ENCODE measurements at places on chromosomes 5 and 9.
A peak's percentile ranks its signal among the peaks of the same experiment; 100 is the strongest.

DNA sequence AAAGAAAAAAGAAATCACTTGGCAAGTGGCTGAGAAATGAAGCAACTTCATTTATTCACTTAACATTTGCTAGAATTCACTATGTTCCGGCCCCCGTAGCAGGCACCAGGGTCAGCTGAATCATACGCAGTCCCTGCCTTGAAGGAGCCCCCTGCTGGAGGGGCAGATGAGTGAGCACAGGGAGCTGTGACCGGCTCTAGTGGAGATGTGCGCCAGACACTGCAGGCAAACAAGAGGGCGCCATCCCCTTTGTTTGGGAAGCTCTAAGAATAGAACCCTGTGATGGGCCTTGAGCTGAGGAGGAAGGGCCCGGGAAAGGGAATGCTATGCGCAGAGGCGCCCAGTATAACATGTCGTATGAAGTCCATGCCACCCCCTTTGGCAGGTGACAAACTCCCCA, 20.2 kb upstream of the RPL26L1 start:
- no peak for DNase-seq

GRCh38 chr5:163880302-163880701, 374.9 kb downstream of the MAT2B start:
- no peak for DNase-seq

- no peak for DNase-seq
Observed at GRCh38 chr9:101460965-101461364, 25.4 kb upstream of the ALDOB start.

- no peak for DNase-seq
Observed at GRCh38 chr9:14063756-14064155, 250.2 kb downstream of the NFIB start.

DNA sequence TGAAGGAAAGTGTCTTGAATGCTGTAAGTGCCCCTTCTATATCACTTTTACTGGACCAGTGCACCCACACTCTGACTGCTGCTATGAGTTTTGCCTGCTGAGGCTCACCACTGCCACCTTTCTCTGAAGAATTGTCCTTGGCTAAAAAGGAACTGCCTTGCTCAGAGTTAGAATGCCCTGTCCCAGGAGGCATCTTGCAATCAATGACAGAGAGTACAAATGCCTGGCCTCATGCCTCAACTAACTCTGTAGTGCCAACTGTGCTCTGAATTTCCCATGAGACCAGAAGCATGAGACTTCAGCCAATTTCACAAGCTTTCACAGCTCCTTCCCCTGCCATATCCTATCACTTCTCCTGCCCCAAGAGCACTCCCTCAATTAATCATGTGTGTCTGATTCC, 569.7 kb downstream of the ZNF608 start:
- no peak for DNase-seq

DNA sequence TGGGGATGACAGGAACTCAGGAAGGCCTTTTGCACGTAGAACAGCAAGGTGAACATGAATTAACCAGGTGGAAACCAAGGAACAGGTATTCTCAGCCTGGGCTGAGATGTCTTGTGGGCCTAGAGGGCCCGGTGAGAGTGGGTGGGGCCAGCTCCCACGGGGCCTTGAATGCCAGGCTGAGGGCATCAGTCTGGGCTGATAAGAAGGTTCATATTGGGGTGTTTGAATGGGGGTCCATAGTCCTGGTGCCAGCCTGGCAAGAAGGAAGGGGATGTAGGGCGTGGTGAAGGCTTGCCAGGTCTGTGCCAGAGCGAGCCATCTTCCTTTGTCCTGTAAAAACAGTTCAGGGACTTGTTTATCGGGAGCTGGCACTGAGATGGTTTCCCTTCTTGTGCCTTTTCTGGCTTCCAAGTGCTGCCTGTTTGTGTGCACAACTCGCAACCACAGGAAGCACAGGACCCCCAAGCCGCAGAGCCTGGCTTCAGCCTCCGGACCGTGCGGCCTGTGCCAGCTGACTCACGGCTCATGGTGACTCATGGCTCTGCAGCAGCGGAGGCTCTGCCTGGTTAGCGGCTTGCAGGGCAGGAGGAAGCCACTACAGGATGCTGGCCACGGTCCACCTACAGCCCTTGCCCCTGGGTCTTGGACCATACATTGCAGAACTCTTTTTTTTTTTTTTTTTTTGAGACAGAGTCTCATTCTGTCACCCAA, 2.4 kb downstream of the CARD19 start:
- peak; percentile 72 for DNase-seq

GRCh38 chr5:74642543-74642863, 2.0 kb upstream of the ENC1 start:
- DNase-seq: no peak

DNA sequence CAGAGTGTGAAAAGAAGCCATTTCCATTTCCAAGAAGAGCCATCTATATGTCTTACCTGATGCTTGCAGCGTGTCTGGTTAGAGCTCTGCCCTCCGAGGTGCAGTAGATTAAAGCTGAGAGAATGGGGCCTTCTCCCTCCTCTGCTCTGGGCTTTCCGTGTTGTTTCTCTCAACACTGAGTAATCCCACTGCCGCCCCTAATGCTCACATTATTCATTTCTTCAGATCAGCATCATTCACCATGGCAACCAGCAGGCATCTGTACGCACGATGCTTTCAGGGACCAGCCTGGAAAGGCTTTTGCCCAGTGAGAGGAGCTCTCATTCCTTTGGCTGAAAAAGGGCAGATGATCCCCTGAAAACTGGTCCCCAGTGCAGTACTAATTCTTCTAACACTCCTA, 79.6 kb downstream of the CYFIP2 start:
- no peak for DNase-seq

DNA sequence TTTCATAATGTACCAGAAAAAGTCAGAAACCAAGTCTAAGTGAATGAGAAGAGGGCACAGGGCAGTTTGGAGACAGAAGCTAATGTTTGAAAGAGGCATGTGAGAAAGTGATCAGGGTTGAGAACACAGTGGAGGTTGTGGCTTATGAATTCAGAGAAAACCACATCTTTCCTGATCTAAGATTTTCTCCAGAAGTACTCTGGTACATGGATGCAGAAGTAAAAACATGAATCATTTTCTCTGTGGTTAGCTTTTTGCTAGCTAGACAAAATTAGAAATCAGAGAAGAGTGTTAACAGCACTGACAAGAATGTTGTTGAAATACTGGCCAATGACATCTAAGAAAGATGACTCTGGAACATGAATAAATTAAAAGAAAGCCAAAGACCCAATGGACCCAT, 541.1 kb downstream of the DNAH5 start:
- DNase-seq: no peak

DNA sequence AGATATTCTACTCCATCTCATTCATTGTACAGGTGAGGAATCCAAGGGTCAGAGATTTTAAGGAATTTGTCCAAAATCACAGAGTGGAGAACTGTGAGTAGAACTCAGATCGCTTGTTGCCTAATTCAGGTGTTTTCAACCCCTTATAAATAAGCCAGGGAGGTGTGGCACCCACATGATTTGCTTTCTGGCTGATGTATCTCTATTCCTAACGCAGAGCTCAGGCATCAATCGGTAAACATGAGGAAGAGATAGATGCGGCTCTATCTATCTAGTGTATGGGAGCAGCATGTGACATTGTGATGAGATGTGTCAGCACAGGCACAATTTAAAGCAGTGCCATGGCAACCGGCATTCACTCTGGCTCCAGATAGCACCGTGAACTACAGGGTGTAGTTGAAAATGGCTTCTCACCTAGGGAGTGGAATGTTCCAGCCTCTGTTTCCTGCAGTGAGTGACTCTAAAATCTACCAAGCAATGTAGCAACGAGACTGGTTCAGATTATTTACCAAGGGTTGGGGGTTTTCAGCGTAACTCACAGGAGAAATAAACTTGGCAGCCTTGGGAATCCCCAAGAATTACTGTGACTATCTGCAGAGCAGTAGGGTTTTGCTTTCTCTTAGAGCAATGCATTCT, 53.4 kb upstream of the SUB1 start:
- DNase-seq: no peak

GRCh38 chr5:107085572-107085971, 585.2 kb downstream of the EFNA5 start:
- DNase-seq: no peak

DNA sequence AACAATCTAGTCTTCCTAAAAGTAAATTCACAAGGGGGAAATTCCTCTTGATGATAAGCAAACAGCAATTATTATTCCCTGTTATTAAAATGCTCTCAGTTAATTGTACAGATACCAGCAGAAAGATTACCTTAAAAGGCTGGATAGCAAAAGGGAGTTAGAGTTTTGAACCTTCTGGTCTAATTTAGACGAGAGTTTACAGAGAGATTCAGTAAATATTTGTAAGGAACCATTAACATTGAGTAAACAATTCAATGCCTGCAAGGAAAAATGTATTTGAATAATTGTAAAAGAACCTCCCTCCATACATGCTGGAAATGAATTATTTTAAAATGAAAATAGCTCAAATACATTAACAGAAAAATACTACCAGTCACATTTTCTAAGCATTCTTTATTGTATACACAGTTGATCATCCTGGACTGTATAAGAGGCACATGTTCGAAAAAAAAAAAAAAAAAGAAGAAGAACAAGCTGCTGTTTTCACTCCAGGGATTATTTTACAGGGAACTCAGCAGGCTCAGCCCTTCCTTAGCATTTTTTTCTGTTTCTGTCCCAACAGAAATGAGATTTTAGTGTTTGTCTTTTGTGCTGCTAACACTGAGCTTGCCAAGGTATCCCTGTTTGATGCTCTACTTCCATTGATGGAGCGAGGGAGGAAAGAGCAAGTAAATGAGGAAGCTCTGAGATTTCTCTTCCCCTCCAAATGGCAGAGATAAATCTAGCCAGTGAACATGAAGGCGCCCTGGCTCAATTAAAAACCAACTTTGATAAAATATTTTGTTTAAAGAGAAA, 141.1 kb downstream of the ENC1 start:
- DNase-seq: no peak

GRCh38 chr5:64949331-64949730, 180.6 kb downstream of the CWC27 start:
- no peak for DNase-seq

- peak; percentile 22 for DNase-seq
Observed at GRCh38 chr9:34139477-34140146, 13.1 kb upstream of the DCAF12 start.

DNA sequence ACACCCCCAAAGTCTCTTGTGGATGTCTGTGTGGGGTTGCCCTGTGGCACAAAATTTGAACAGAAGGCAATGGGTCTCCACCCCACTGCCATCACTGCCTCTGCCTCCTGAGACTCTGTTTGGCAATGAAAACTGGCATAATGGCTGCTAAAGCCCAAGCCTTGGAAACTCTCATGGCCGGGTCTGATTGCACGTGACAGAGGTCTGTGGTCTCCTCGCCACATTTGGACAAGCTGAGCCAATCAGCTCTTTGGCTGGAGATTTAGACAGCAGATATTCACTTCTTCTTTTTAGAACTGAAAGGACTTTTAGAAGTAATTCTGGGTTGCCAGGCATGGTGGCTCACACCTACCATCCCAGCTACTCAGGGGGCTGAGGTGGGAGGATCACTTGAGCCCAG, 5.5 kb downstream of the GGTA1 start:
- no peak for DNase-seq

- no peak for DNase-seq
Observed at GRCh38 chr9:125428902-125429467, 167.4 kb downstream of the GAPVD1 start.

- DNase-seq: no peak
Observed at GRCh38 chr9:69746859-69747560, 12.8 kb downstream of the PTAR1 start.

- no peak for DNase-seq
Observed at GRCh38 chr9:76530458-76531110, 71.6 kb downstream of the GCNT1 start.
